ENCODE measurements at places on chromosomes 2 and 18.
A peak's percentile ranks its signal among the peaks of the same experiment; 100 is the strongest.

GRCh38 chr18:50836521-50836957, 16.7 kb upstream of the MRO start:
- no peak for DNase-seq

DNA sequence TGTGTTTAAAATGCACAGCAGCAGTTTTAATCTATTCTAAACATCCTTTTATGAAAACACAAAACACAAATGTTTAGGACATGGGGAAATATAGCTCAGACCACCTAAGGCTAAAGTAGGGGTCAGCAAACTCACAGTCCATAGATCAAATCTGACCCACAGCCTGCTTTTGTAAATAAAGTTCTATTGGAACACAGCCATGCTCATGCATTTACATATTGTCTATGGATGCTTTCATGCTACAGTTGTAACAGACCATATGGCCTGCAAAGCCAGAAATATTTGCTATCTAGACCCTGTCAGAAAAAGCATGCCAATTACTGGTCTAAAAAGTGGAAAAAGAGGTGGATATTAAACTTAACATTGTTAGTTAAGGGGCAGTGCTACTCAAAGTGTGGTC, 1105.4 kb upstream of the KLHL29 start:
- DNase-seq, result no peak

DNA sequence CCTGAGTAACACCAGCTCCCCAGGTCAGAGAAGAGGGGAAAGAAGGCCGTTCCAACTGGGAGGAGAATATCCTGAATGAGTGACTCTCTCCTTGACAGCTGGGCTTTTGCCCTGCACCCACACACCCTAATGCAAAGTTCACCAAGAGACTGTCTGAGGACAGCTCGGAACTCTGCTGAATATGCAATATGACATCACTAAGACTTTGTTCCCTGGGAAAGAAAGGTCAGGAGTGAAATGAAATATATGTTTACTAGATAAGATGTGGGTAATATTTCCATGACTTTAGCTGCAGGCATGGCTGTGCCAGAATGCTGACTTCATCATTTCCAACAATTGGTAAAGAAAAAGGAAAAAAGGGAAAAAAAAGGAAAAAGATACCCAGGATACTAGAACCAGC, 488.2 kb upstream of the RAB6C start:
- DNase-seq, result no peak

- DNase-seq, result no peak
These were observed 75.8 kb upstream of the SLC14A2 start for GRCh38 chr18:45539491-45539891.

DNA sequence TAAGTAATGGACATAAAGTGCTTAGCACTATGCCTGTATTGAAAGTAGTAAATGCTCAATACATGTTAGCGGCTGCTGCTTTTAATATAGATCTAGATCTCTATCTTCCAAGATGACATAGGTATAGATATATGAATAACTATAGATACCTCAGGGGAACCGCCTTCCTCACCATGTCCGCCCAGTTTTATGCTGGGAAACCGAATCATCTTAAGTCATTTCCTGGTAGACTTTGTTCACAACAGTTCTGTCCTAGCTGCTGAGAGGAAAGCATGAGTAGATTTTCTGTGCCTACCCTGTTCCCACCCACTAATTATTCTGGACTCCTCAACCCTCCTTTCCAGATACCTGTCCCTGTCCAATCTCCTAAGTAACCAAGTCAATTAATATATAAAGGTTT, 21.6 kb upstream of the ITM2C start:
- no peak for DNase-seq

DNA sequence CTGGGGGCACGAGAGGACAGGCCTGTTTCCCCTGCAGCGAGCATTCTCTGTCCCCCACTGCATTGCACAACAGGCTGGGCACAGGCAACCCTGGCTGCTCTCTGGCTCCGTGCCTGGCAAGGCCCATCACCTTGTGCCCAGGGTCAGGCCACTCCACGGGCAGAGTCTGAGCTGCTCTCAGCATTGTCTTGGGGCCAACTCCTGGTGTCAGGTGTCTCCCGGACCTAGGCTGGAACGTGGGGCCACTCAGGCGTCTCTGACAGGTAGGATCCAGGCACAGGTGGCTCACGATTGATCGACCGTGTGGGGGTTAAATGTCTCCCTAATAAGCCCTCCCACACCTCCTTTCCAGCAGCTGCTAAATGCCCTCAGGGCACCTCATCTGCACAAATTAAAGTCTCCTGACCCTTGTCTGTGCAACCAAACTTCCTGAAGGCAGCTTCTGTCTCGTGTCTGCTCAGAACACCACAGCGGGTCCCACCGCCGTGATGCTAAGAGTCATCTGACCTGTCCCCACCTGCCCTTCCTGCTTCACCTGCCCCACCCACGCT, 66.6 kb upstream of the GPC1 start:
- no peak for DNase-seq

DNA sequence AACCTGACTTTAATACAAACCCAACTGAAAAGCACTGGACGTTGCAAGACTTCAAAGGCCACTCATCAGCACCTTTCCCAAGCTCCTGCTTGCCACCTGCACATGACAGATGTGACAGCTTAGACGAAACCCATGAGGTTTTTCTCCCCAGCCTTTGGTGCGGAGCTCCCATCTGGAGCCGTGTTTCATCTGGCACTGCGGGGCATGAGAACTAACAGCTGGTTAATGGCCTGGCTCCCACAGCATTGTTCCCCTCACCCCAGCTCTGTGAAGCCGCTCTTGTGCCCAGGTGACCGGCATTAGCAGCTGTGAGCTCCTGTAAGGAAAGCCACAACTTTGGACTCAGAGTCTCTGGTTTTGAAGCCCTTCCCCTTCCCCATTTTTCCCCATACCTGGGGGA, 50.9 kb downstream of the GALR1 start:
- DNase-seq, result no peak

DNA sequence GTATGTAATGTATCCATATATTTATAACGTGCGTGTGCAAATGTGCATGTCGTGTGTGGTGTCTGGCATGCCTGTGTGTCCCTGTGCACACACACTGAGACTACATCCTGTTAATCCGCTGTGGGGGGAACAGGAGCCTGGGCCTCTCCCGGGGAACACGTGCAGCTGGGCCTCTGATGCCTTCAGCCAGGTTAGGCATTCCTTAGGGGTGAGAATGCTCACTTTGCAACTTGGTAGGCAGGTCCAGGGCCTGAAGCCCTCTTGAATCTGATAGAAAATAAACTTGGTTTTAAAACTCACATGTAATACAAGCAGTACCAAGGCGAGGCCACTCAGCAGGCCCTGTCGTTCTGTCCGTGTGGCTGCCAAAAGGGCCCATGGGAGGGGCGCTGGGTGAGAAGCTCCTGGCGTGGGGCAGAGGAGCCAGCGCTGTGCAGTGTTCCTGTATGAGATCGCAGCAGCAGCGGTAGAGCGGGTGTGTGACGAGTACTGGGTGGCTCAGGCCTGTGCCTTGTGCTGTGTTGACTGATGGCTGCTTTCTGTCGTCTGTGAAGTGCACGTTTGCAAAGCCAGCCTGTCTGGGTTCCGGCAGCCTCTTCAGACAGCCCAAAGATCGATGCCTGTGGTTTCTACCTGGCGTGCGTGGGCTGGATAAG, 16.2 kb downstream of the SALL3 start:
- no peak for DNase-seq

DNA sequence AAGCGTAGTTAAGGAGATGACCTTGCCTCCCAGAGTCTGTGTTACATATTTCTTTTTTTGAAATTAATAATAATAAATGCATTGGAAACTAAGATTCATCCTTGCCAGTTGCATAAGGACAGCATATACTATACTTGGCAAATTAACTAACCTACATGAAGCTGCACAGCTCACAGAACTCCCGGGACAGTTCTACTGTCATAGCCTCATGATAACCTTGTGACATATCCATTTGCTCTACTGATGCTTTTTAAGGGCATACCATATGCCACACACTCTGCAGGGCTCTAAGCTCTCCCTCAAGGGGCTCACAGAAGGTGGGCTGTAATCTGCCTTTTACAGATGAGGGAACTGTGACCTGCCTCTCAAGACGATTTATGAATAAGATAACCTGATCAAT, 3.8 kb downstream of the ITGB1BP1 start:
- no peak for DNase-seq

DNA sequence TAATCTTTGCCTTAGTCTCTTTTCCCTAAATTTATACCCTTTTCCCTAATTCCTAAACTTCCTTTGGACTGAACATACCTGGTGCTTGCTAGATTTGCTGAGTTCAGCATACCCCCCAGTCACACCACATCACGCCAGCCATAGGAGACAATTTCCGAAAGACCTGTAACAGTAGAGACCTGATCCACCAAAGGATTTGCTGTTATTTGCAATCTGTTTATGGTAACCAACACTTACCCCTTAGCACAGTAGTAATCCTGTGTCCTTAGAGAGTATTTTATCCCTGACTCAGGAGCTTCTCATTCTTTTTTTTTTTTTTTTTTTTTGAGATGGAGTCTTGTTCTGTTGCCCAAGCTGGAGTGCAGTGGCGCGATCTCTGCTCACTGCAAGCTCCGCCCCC, 8.6 kb downstream of the PSMG2 start:
- no peak for DNase-seq

GRCh38 chr2:10486601-10487079, 38.5 kb upstream of the ODC1 start:
- no peak for DNase-seq

DNA sequence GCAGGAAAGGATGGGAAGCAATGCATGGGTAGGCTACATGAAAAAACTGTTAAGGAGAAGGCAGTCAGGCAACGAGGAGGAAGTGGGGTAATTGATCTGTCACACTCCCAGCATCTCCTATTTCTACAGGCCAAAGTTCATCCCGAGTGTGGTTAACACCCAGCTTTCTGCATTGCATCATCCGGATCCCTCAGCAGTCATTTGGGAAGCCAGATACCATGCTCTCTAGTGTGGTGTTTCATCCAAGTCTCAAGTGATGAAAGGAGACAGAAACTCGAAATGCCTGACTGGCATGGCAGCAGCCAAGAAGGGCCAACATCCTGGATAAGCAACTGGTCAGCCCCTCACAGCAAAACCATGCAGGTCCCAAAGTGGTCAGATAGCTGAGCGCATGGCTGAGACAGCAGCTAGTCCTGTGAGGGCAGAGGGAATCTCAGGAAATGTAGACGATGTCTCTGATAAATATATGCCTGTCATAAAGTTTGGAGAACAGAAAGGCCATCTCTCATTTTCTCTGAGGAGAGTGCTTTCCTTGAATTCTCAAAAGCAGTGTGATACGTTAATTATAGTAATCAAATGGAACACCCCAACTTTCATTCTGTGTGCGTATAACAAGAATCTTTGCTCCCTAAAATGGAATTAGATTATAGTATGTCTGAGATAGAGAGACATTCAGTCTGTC, 24.8 kb upstream of the HNRNPA3 start:
- no peak for DNase-seq

DNA sequence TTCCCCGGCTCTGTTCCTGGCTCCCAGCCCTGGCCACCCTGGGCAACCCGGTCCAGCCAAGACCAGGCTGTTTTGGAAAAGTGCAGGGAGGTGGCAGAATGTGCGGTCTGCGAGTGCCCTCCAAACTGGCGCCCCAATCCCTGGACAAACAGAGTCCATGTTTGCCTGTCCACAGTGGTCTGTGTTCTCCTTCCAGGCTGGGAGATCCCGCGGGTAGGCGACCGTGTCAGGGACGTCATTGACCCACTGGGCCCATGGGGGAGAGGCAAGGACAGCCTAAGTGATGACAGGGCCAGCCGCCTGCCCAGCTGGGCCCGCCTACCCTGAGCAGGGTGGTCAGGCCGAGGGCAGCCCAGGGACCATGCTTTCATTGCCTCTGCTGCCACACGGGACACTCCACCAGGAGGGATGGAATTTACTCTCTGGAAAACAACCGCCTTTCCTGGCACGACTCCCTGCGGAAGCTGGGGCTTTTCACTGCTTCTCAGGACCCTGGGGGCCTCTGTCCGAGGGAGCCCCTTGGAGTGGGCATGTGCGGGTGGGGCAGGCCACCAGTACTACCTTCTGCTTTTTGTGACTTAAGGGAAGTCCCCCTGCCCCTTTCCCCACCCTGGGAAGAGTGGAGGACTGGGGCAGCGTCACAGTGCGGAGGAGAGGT, 20.1 kb downstream of the CYP26B1 start:
- DNase-seq, result no peak

GRCh38 chr18:74368901-74369705, 53.5 kb downstream of the C18orf63 start:
- DNase-seq, result no peak

DNA sequence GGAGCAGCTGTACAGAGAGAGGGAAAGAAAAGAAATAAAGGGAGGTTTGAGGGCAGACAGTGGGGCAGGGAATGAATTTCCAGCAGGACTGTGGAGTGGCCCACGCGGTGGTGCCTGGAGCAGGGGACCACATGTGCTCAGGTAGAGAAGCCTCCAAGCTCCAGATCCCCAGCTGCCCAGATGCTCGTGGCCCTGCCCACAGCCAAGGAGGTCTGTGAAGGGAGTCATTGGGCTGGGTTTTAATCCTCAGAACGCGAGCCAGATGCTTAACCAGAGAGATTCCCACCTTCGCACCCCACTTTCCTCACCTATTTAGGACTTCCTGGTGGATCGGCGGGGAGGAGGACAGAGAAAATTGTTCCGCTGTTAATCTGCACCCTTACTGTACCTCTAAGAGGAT, 369.4 kb downstream of the PARD3B start:
- no peak for DNase-seq

- DNase-seq, result no peak
These were observed 6.2 kb upstream of the GPR75 start for GRCh38 chr2:53865962-53866361.

- no peak for DNase-seq
These were observed 15.0 kb downstream of the KCNJ13 start for GRCh38 chr2:232761301-232761907.

- peak; percentile 51 for DNase-seq
These were observed 37.8 kb upstream of the MRPL19 start for GRCh38 chr2:75608684-75609333.

- DNase-seq, result no peak
These were observed 31.4 kb downstream of the C18orf54 start for GRCh38 chr18:54389143-54389505.

DNA sequence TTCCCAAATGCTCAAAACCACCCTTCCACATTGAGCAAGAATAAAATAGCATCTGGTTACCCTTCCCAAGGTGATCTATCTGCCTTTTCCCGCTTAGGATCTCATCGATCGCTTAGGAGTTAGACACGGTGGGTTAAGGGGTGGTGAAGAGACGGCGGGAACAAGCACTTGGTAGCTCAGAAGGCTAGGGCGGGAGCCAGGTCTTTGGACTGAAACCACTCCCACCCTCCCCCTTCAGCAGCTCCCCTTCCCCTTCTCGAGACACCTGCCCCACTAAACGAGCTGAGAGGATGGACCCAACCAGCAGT, 513 bp downstream of the THOC1 start:
- no peak for DNase-seq

GRCh38 chr2:147420947-147421675, 423.7 kb upstream of the ACVR2A start:
- no peak for DNase-seq

GRCh38 chr2:215080545-215080944, 57.9 kb downstream of the ABCA12 start:
- no peak for DNase-seq

- no peak for DNase-seq
These were observed 82.4 kb downstream of the SNTG2 start for GRCh38 chr2:1033069-1033468.

Data from activated T-cell treated with anti-CD3 and anti-CD28 coated beads for 48 hours (primary cell).